ENCODE measurements at places on chromosomes 4 and X.

- DNase-seq: no peak
Measured at GRCh38 chr4:171594293-171594692, 218.9 kb upstream of the GALNTL6 start.

DNA sequence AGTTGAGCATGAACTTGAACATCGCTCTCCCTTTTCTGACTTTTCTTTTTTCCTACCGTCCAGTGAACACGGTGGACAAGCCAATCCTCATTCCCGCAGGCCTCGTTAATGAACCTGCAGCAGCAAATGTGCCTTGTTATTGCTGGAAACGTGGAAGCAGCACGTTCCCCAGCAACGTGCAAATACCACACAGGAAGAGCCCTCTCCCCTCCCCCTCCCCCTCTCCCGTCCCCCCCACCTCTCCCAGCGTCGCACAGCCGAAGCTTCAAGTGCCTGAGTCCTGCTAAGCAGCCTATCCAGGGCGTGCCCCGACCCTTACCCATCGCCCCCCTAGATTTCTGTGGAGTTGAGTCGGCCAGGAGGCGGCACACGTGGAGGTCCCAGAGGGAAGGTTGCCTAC lies 219.9 kb downstream of the BCOR start:
- DNase-seq: no peak

DNA sequence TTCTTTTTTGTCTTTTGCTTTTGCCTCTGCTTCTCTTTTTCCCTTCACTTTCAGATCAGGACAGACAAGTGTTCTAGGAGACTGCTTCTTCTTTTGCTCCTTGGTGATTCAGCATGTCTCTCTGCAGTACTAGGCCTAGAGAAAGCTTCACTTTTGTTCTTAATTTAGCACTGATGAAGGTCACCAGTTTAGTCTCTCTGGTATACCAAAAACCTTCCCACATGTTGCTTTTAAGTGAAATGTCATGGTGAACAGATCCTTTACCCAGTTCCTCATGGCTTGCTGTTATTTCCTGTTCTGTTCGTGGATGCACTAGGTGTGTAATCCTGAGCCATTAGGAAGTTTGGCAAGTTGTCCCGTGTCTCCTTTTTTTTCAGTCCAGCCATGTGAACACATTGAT lies 53.3 kb downstream of the NBDY start:
- no peak for DNase-seq

GRCh38 chr4:62235911-62236310 lies 1035.8 kb downstream of the ADGRL3 start:
- no peak for DNase-seq

DNA sequence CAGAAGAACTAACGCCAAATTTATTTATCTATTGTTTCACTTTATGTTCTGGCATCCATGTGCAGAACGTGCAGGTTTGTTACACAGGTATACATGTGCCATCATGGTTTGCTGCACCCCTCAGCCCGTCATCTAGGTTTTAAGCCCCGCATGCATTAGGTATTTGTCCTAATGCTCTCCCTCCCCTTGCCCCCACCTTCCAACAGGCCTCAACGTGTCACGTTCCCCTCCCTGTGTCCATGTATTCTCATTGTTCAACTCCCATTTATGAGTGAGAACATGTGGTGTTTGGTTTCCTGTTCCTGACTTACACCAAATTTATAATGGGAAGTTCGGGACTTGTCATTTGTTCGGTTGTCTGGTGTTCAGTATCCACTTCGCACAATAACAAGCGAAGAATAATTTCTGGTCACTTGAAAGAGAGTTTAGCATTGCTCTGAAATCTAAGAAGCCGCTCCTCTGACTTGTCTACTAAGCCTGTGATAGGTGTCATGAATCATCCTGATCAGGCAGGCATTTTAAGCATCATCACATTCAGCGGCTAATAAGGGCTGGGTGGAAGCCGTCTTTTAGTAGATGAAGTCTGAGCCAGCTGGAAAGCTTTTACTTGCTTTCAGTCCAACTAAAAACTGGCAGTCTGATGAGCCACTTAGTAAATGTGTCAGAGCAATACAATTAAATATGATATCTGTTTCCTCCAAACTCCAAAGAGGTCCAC lies 1065.7 kb upstream of the PABPC4L start:
- DNase-seq: no peak

- DNase-seq: no peak
Measured at GRCh38 chr4:135917011-135917410, 1615.3 kb downstream of the PCDH18 start.

- no peak for DNase-seq
Measured at GRCh38 chr4:150495550-150495949, 86.4 kb upstream of the MAB21L2 start.

DNA sequence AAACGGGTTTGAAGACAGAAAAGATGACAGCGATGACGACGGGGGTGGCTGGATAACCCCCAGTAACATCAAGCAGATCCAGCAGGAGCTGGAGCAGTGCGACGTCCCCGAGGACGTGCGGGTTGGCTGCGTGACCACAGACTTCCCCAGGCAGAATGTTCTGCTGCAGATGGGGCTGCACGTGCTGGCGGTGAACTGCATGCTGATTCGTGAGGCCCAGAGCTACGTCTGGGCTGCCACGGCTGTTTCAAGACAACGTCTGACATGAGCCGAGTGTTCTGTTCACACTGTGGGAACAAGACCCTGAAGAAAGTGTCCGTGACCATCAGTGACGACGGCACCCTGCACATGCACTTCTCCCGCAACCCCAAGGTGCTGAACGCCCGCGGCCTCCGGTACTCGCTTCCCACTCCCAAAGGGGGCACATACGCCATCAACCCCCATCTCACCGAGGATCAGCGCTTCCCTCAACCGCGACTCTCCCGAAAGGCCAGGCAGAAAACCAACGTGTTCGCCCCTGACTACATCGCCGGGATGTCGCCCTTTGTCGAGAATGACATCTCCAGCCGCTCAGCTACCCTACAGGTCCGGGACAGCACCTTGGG lies 319.2 kb upstream of the SLC7A11 start:
- no peak for DNase-seq

- DNase-seq: no peak
Measured at GRCh38 chr4:36278789-36279188, 2.6 kb upstream of the DTHD1 start.

GRCh38 chrX:106903291-106903824 lies at the start of gene RIPPLY1:
Gene RIPPLY1, minus strand, starts transcription at chrX:106903341. Its CDS starts 54 bp downstream, at chrX:106903287.
- no peak for DNase-seq

DNA sequence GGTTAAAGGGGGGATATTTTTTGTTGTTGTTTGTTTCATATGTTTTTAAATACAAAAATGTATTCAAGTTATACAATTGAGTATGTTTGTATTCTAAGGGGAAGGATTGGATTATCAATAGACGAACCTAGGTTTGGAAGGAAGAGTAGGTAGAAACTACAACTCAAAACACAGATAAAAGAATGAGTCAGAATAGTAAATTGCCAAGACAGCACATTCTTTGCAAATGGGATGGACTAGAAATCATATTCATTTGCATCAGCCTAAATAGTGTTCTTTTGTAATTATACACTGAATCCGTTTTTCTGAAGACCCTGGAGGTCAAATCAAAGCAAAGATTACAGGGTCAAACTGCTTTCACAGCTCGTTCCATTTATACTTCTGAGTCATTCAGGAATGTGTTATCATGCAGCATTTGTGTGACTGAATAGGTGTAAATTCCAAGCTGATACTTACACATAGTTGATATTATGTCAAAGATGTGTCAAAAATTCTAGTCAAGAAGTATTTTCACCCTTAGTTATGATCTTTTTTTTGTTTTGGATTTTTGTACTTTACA lies 273.3 kb upstream of the FAT4 start:
- DNase-seq: peak; percentile 43

DNA sequence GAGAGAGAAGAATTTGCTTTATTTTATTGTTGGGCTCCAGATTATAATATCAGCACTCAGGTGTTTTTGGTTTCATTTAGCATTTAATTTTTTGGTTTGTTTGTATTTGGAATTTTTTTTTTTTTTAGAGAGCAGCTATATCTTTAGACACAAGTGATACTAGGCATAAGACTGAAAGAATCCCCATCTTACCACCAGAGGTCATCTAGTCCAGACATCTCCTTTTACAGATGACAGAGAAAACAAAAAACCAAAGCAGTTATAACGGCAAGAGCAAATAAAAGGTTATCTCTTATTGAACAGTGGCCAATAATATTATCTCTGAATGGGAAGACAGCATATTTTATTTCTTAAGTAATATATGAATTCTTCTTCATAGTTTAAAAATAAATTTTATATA lies 22.8 kb downstream of the USP38 start:
- no peak for DNase-seq

DNA sequence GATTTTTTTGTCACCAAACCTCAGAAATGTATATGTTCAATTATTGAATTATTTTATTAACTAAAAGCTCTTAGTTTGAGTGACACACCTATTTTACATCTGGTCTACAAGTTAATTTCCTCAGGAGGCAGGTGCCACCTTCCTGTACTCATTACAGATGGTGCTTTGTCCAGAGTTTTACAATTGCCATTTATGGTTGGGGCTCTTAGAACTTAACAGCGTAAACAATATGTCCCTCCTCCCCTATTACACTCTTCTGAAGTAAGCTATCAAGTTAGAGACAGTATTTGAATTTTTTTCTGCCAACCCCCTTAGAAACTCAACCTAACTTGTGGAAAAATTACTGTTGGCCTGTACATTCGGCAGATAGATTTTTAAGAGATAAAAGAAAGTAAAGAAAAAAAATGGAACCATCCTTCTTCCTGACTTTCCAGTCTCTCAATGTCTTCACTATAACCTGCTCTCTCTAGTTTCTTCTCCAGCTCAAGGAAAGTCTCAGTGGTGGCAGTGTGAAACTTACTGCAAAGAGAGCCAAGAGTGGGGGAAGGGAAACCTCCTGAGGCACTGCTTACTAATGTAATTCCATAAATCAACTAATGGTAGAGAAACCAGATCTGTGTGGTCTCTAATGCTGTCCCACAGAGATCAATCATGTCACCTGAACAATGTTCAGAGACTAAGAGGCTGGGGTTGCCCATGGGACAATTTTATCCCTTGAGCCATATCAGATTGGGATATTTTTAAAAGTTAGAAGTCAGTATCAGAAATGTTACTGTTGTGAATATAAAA lies 7.8 kb downstream of the CXXC4 start:
- no peak for DNase-seq

DNA sequence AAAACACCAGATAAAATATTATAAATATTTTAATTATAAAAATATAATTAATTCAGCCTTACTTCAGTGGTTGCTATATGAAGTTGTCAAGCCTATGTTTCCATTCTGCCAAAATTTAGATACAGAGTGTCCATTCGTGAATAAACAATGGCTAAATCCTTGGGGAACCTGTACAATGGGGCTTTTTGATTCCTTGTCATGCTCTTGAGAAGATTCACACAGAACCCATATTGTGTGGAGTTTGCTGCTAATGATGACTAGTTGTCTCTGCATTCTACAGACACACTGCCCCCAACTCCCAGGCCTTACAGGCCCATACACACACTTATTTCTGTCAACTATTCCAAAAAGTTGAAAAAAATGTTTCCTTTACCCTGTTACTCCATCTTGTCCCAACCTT lies 33.4 kb upstream of the MAGEC2 start:
- DNase-seq: no peak

- DNase-seq: peak; percentile 32
Measured at GRCh38 chr4:63316633-63317032, 1092.6 kb downstream of the TECRL start.

- no peak for DNase-seq
Measured at GRCh38 chr4:129747756-129748155, 651.8 kb downstream of the C4orf33 start.

DNA sequence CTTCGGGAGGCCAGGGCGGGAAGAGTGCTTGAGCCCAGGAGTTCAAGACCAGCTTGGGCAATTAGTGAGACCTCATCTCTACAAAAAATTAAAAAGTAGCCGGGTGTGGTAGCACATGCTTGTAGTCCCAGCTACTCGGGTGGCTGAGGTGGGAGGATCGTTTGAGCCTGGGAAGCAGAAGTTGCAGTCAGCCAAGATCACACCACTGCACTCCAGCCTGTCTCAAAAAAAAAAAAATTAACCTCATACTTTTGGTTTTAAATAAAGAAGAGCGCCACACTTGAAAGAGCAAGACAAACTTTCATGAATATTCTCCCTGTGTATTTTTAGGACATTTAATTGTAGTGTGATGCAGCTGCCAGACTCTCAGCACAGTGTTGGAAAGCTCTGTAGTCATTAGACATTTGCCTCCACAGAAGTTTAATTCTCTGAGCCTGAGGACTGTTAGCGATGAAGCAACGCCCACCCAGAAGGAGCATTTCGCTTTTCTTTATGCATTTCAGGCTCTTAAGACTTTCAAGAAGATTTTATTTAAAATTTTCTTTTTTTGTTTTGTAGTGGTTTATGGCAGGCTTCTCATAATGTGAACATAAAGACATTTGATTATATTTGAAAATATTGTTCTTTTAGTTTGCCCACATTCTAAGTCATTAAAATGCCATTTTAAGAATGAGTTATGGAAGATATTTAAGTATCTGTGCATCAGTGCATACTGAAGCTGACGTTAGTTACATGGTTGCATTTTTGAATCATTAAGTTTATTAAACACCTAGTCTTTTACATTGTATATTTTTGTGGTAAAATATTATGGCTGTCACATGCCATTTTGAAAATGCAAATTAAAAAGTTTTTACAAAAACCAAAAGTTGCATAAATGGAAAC lies 45.8 kb downstream of the DCLK2 start:
- DNase-seq: no peak

- no peak for DNase-seq
Measured at GRCh38 chrX:11351375-11352295, 58.4 kb downstream of the AMELX start.

DNA sequence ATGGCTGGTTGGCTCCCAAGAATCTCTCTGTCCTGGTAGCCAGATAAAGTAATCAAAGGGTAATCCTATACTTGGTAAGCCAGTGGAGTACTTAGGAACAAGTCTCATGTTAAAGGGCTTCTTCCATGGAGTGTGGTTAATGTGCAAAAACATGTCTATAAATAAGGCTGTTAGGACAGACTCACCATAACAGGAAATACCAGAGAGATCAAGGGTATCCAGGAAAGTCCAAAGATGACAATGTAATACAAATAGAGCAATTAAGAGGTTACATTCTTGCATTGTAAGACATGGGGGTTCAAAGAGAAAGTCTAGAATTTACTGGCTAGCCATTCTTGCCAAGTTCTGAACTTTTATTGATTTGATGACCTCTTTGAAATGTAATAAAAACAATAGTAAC lies 61.9 kb upstream of the ZCCHC13 start:
- DNase-seq: no peak

DNA sequence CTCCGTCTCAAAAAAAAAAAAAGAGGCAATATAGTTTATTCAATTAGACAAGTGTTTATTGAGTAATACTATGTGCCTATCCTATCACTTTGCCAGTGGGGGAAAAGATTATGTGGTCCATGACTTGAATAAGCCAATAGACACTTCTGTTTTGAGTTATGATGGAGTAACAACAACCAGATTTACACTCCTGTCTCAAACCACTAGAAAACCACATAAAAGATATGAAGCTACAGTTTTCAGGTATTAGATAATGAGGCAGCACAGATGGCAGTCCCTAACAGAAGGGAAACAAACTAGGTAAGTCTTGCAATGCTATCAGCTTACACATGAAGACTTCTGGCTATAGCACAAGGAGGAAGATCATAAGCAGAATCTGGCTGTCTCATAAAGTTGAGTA lies 22.5 kb downstream of the NFXL1 start:
- no peak for DNase-seq

GRCh38 chrX:139882299-139882698 lies 50.6 kb downstream of the ATP11C start:
- no peak for DNase-seq
